ENCODE measurements at places on chromosomes 4 and X.

- no peak for DNase-seq
Measured at GRCh38 chr4:159743971-159744370, 641.1 kb downstream of the RAPGEF2 start.

- DNase-seq: peak; percentile 85
Measured at GRCh38 chrX:1453951-1454785, 1.5 kb upstream of the ASMTL start.

- DNase-seq: no peak
Measured at GRCh38 chr4:1792832-1793495, at the start of gene FGFR3. FGFR3 (plus strand) TSS chr4:1793293; CDS start chr4:1793935, 642 bp downstream.

- peak; percentile 80 for DNase-seq
Measured at GRCh38 chrX:72201836-72202536, 20.4 kb downstream of the PIN4 start.

DNA sequence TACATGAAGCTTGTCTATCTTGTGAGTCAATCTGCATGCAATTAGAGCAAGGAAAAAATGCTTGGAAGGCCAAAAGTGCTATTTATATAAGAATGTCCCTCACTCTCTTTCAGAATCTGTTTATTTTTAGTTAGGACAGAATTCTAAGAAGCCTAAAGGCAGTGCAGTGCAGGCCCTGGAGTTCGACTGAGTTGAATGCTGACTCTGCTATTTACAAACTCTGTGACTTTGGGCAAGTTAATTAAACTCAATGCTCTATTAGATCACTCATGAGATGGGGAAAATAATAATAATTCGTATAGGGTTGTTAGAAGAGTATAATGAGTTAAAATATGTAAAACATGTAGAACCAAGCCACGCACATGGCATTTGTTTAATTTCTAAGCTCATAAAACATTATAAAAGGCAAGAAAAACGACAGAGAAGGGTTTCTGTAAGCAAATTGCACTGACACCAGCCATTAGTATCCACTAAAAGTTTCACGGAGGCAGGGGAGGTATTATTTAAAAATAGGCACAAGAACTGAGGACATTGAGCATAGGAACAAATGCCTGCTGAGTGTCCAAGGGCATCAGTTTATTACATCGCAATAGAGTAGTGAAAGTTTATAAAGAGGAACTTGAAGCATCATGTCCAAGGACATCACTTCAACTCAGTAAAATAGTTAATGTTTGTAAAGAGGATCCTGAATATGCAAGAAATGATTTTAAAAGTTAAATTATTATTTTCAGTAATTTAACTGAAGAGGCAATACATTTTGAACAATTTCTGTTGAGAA lies 115.0 kb upstream of the INPP4B start:
- no peak for DNase-seq
